ENCODE measurements at places on chromosomes 6 and 20.

GRCh38 chr6:44199883-44200282, 16.8 kb upstream of the MYMX start:
- no peak for DNase-seq

- no peak for DNase-seq
Observed at GRCh38 chr6:147506704-147507114, 1.8 kb upstream of the SAMD5 start.

DNA sequence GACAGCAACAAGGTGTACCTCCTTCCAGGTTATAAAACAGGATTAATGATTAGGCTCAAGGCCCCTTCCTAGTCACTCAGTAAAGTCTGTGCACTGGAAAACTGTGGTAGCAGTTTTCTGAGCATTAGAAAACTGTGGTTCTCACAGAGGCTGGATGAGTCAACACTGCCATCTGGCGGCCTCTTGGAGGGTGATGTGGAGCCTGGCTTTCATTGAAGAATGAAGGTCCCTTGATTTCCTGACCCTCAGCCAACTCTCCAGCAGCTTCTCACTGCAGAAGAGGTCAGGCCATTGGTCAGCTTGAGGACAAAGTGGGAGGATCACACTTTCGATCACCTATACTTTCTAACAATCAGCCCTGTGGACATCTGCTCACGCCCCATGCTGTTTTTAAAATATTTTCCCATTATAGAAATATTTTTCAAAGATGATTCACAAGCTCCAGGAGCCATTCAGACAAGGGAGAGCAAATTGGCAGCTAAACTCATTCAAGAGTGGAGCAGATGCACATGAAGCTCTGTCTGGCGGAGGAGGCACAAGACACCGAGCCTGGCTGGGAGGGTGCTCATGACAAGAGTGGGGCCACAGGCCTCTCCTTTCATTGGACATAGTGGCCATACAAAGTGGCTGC, 23.2 kb downstream of the PSMB1 start:
- peak; percentile 37 for DNase-seq

DNA sequence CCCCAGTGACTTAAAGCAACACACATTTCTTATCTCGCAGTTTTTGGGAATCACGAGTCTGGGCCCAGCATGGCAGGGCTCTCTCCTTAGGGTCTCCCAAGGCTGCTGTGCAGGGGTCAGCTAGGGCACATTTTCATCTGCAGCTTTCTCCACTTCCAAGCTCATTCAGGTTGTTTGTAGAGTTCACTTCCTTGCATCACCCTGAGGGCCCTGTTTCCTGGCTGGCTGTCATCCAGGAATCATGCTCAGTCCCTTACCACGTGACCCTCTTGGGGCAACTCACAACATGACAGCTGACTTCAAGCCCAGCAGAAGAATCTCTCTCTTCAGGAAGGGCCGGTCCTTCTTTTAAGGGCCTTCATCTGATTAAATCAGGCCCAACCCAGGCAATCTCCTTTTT, 21.3 kb downstream of the SNAP25 start:
- no peak for DNase-seq

DNA sequence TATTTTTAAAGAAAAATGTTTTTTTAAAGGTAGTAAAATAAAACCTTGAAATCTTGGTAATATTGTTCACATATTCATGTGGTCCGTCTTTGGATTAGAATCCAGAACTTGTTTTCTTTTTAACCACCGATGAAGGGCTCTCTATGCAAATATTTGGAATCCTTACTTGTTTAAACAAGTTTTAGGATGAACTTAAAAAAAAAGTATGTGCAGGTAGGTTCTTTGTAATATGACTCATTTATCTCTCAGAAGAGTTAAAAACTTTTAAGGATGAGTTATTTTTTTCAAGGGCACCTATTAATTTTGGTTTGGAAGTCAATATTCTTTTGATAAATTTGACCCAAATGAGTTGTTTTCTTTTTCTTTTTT, 8.9 kb downstream of the DSP start:
- no peak for DNase-seq

DNA sequence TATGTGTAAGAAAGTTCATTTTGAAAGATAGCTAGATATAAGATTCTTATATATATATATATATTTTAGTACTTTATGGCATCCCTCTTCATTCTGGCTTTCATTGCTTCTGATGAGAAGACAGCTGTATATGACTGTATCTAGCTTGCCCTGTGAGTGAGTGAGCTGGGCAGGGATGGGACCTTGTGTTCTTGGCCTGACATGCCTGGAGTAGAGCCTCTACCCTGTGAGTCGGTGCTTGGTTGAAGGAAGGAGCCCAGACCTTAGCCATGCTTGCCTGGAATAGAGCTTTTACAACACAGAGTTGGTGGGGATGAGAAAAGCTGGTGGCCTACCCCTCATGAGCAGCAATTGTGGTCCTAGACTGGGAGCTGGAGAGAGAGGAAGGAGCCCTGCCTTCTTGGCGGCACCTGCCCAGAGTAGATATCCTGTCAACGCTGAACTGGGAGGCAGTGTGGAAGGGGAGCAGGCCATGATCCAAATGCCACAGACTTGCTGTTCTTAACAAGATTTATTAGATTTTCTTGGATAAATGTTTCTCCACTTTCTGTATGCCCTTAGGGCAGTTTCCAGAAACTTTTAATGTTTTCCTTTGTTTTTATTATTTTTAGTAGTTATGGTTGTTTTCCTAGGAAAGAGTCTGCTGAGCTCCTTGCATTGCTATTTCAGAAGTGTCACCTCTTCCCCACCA, 31.6 kb downstream of the FIG4 start:
- DNase-seq: no peak

DNA sequence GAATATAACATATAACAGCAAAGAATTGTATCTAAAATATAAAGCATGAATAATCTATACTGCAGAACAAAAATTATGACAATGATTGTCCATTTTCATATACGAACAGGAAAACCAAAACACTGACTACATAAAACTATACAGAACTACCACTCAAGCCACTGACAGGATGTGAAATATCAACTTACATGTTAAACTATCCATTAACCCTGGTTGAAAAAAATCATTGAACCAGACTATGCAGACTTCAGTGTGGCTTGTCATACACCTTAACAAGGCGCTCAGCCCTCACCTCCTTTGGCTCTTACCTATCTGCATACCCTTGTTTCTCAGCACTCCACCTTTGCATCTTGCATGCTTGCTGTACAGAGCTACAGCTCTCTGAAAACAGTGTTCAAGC, 34.9 kb downstream of the ASCC3 start:
- no peak for DNase-seq

- no peak for DNase-seq
Observed at GRCh38 chr20:3705970-3706739, 6.2 kb downstream of the SIGLEC1 start.

GRCh38 chr6:117338567-117338966, 73.2 kb downstream of the VGLL2 start:
- no peak for DNase-seq

GRCh38 chr20:63544958-63545516, 2.5 kb downstream of the SRMS start:
- DNase-seq: no peak

DNA sequence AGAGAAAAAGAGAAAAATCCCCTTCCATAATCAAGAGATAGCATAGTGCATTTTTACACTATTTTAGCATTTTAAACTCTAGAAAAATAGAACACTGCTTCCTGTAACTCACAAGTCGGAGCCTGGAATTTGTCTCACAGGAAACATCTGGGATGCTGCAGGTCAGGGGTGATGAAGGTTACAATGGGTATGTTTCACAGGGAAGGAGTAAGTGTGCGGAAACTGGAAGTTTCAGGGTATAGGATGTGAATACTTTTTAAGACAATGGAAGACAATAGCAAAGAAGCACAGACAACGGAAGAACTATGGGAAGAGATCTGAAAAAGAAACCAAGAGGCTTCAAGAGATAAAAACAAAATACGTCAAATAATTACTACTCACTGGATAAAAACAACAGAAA, 361.0 kb upstream of the MARCKS start:
- no peak for DNase-seq

DNA sequence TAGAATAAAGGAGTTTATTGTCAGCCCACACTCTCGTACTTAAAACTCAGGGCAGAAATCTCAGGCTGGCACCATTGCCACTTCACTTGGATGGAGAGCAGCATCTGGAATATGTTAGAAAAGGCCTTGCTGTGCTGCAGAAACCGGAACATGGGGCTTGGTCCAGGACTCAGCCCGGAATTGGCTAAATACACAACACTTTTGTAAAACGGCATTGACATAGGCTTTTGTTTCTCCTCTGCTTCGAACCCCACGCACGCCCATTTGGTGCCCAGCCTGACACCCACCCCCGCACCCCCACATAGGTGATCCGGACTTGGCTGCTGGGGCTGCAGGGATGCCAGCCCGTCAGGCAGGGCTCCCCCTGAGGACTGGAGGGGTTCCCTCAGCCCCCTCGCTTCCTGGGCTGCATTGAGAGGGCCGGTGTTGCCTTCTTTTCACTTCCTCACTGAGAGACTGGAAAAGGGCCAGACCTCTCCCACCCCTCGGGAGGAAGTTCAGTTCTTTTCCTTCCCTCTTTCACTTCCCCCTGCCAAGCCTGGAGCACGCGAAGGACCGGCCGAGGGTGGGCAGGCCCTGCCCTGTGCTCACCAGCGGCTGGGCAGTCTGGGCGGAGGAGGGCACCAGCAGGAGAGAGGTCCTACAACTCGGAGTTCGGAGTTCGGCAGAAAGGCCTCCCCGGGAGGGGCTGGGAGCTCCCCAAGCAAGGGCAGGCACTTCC, 17.9 kb upstream of the CST3 start:
- DNase-seq: no peak

DNA sequence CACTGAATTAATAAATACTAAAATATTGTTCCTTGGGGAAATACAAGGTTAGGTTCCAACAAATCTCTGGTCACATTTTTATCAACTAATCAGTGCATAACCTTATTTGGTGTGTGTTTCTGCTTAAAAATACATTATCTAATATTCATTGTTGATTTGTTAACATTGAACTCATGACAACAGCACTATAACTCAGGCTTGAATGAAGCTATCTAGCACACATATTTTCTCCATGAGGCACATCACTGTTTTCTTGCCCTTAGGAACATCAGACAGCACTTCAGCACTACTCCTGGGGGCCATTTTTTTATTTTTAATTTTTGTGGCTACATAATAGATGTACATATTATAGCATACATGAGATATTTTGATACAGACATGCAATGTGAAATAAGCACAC, 277.2 kb upstream of the NT5E start:
- DNase-seq: no peak

GRCh38 chr20:45423700-45424099, 7.8 kb downstream of the PIGT start:
- no peak for DNase-seq

- DNase-seq: no peak
Observed at GRCh38 chr20:38460040-38460623, 12.5 kb upstream of the RALGAPB start.

DNA sequence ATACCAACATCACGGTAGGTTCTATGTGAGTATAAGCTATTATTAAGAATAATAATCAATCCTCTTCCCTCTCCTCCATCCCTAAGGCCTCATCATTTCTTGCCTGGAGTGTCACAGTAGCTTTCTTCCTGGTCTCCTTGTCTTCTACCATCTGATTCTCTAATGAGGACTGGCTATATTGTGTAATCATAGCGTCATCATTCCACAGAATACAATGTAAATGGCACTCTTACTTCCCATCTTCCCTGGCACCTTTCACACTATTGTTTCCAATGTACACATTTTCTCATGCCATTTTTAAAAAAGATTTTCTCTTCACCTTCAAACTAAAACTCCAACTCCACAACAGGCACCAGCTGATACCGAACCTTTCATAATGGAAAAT, 2.2 kb upstream of the BTN3A2 start:
- no peak for DNase-seq

DNA sequence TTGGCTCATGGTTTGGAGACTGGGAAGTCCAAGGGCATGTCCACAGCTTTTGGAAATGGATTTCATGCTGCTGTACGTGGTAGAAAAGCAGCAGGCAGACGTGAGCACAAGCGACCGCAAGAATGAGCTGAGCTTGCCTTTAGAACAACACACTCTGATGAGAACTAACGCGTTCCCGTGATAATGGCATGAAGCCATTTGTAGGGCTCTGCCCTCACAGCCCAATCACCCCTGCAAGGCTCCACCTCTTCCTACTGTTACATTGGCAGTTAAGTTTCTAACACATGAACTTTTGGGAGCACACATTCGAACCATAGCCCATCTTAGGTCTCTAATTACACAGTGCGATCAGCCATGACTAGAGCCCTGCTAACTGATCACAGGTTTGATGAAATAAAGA, 107.5 kb upstream of the TMEM170B start:
- no peak for DNase-seq

- DNase-seq: no peak
Observed at GRCh38 chr6:38901802-38902522, 146.6 kb upstream of the GLP1R start.

- no peak for DNase-seq
Observed at GRCh38 chr6:49939993-49940498, 23.9 kb downstream of the DEFB114 start.

- DNase-seq: no peak
Observed at GRCh38 chr6:33314515-33314942, 651 bp upstream of the TAPBP start.

DNA sequence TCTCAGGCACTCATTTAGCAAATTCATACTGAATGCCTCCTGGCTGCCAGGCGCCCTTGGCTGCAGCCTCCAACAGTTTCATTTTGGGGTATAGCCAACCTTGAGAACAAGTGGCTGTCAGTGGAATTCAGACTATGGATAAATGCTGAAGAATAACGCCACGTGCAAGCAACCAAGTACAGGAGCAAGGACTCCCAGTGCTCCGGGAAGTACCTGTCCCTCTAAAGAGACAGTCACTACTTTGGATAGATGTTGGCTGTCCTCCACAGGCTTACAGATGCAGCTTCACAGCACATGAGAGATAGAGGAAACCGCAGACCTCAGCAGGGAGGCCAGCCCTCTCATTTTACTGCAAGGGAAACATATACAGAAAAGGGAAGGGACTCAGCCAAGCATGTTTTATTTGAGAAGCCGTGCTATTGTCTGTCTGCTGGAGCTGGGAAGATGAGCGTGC, 658.2 kb downstream of the PTPRT start:
- no peak for DNase-seq

DNA sequence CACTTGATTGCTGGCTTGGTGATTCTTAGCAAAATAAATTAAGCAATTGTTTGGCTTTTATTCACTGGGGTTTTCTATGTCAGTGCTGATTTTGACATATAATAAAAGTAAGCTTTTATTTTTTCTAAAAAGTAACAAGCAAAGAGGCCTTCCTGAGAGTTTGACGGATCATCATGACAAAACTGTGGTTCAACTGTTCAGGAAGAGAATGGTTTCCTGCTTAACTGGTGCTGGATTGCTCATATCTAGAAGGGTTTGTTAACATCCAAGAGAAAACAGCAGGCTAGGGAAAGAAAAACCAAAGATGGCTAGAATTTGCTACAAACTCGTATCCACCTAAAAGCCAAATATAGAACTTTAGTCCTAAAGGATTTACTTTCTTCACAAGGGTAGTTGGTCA, 21.2 kb downstream of the SERPINB1 start:
- no peak for DNase-seq

- DNase-seq: no peak
Observed at GRCh38 chr20:16599257-16599656, 26.0 kb upstream of the KIF16B start.

Data from AG09319 (cell line).